ENCODE measurements at places on chromosomes 3 and 15.

DNA sequence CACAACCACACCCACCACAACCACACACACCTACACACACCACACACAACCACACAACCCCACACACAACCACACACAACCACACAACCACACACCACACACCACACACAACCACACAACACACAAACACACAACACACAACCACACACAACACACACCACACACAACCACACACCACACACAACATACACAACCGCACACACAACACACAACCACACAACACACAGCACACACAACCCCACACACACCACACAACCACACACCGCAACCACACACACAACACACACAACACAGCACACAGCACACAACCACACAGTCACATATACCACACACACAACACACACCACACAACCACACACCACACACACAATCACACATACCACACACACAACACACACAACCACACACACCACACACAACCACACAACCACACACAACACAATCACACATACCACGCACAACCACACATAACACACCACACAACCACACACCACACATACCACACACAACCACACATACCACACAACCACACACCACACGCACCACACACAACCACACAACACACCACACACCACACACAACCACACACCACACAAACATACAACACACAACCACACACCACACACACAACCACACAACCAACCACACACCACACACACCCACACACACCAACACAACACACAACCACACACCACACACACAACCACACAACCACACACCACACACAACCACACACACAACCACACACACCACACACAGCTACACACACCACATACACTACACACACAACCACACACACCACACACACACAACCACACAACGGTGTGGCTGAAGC lies 23.7 kb downstream of the CPN2 start:
- no peak for DNase-seq

GRCh38 chr15:33277689-33278088 lies 33.1 kb upstream of the RYR3 start:
- DNase-seq, result no peak

GRCh38 chr3:176055836-176056235 lies 1141.4 kb downstream of the TBL1XR1 start:
- no peak for DNase-seq

GRCh38 chr3:102235679-102236078 lies 199.1 kb upstream of the ZPLD1 start:
- DNase-seq, result no peak

DNA sequence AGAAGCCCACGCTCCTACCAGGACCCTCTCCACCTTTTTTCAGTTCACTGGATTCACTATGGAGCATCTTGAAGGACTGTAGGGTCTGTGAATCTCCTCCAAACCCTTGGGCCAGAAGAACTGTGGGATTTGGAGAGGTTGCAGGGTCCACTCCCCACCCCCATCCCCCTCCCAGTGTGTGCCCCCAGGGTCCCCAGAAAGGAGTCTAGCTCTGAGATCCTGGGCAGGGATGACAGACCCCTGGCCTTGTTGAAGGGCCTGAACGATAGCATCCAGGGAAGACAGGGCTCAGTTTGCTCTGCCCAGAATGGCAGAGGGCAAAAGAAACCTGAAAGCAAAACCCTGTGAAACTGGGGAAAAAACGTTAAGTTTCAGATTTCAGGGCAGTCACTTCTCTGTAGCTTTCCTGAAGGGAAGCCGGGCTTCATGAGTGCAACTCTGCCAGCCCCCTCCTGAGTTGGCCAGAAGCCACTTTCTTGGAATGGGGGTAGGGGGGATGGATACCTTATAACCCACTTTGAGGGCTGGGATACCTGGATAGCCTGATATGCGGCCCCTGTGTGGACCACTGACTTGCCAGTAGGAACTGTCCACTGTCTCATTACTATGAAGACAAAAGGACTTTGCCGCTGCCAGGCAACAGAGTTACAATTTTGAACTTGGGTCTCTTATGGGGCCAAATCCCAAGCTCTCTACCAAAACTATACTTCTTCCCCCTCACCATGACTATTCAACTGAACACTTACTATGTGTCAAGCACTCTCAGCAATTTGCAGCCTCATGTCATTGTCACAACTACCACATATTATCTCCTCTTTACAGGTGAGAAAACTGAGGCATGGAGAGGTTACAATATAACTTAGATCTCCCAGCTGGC lies 1.6 kb upstream of the CISH start:
- DNase-seq, result no peak

- no peak for DNase-seq
Measured at GRCh38 chr15:31262901-31263671, 63.5 kb upstream of the KLF13 start.

GRCh38 chr3:79200456-79200855 lies 567.3 kb downstream of the ROBO1 start:
- DNase-seq, result no peak

DNA sequence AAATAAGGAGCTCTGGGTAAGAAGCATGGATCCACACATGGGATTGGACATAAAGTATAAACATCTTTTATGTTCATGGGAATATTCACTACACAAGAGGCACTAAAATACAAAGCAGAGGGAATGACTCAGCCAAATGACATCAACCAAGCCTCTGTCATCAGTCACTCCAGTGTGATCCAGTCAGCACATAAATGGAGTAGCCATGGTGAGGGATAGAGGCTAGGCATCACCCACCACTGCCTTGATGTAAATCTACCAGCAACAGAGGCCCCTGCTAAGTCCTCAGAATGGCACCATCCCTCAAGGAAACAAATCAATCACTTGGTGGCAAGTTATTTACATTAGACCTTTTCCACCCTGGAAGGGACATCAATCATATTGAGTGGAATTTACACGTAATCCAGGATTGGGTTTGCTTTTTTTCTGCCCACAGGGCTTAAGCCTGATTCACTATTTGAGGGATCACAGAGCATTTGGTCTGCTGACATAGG lies 27.2 kb downstream of the VEPH1 start:
- no peak for DNase-seq

- DNase-seq, result no peak
Measured at GRCh38 chr3:194715022-194715800, 29.5 kb downstream of the FAM43A start.

DNA sequence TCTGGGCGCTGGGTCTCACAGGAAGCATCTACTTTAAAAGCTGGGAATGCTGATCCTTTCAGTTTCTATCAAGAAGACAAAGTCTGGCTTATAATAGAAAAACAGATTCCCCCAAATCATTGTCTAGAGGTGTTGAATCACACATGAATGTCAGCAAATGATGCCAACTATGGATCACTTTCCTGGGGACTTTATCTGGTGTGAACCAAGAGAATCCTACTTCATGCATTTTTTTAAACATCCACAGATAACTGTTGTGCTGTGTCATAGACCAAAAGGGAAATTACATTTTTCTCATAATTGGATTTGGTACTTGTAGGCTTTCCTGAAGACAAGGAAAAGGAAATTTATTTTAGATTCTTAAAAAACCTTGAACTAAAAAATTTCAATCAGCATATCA lies 132.7 kb downstream of the CD47 start:
- no peak for DNase-seq

GRCh38 chr15:66404122-66404521 lies 17.4 kb downstream of the MAP2K1 start:
- no peak for DNase-seq

DNA sequence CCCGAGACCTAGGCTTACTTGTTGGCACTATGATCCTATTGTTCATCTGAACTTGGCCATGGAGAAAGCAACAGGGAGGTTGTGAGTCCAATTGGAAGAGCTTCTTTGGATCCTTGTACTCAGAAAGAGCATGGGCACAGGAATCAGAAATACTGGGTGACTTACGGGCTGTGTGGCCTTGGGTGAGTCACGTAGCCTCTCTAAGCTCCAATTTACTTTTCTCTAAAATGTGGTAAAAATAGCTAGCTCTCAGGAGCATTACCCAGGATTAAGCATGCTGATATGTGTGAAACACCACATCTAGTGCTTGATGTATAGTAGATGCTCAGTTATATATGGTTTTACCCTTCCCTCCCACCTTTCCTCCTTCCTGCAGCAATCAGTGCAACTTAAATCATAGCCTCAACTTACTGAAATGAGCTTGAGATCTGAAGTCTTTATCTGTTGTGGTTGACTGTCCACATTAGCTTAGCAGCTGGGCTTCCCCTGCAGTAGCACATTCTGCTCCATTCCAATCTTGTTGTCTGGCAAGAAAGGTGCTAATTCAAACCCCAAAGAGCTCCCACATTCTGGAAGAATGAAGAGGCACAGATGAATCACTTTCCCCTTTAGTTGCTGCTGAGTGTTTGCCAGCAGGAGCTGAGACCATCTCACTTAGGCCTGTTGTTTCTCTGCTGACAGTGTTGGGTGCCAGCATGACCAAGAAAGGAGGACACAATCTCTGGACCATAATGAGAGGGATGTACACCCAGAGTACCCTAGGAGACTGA lies 299.1 kb upstream of the TRIM42 start:
- peak; percentile 42 for DNase-seq

DNA sequence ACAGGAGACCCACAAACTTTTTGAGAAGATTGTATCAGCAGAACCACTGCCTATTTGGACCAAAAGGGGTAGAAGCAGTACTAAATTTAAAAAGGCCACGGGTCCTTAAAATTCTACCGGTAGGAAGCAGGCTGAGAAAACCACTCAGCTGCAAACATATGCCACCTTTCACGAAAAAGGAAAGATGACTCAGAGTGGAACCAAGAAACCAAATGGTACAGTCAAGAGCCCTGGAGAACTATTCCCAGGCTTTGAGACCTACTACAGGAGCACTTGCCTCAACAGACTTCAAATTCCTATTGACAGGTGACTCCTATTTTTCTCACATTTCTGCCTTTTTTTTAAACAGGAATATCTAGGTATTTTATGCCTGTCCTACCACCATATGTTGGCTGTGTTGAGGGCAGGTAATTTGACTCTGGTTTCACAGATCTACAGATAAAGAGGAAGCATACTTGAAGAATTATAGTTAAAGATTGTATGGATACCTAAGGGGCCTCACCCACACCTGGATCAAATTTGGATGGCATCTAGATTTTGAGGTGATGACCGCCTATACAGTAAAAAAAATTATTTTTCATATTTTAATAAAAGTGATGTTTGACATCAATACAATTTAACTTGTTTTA lies 10.1 kb downstream of the GOLIM4 start:
- DNase-seq, result no peak

DNA sequence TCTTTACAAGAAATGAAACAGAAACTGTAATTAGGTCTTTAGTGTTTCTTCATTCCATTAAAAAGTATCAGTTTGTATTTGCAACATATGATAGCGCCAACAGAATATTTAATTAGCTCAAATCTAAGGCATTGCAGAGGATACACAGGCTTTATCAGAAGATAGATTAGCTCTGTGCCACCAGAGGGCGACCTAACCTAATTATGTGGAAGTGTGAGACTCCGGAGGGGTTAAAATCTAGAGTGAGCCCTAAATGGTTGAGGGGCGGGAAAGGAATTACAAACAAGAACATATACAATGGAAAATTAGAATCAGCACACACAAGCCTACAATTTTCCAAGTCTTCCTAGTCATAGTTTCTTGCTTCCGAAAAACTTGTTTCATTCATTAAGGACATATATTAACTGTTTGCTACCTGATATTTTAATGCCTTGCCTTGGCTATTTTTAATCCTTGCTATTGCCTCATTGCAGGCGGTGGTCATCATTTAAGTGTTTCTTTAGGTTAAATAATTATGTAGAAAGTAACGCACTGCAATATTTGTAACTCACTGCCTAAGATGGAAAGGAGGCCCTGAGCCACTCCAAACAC lies 18.0 kb upstream of the RYR3 start:
- DNase-seq, result no peak

DNA sequence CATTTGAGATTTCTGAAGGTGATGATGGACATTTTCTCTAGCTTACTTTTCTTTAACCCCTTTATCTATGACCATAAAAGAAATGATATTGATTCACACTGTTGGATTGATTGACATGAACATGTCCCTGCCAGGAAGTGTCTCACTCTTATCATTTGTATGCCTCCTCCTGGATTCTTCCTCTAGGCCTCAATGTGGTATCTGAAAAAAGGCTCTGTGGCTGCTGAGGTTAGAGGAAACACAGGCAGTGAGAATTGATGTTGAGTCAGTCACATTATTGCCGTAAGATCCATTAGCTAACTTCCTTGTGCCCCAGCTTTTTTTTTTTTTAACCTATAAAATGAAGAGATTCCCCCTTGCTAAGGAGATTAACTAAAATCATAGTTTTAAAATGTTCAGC lies 8.0 kb upstream of the THRB start:
- no peak for DNase-seq

DNA sequence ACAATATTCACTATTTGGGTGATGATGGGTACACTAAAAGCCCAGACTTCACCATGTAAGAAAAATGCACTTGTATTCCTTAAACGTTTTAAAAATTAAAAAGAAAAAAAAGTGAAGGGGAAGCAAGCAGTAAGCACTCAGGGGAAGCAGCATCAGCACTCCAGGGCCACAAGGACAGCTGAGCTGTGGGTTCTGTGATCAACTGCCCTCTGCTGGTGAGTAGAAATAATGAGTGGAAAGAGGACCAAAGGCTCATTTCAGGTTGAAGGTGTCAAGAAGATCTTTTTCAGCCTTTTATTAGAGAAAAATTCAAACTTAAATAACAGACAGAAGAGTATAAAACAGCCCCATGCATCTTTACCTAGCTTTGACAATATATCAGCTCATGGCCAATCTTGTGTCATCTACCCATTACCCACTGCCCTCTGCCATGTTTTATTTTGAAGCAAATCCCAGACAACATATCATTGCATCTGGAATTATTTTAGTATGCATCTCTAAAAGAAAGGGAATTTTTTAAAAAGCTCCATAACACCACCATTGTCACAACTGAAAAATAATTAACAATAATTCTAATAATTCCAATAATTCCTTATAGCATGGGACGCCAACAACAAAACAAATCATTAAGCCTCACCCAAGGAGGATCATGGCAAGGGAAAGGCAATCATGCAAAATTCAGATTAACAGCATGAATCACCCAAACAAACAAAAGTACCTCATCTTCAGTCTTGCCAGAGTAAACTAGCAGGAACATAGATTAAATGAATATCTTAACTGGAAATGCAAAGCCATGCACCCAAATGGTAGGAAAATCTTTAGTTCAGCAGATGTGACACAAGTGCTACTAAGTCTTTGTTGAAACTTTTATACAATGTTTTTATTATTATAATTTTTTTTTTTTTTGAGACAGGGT lies 42.5 kb downstream of the TAMM41 start:
- no peak for DNase-seq

DNA sequence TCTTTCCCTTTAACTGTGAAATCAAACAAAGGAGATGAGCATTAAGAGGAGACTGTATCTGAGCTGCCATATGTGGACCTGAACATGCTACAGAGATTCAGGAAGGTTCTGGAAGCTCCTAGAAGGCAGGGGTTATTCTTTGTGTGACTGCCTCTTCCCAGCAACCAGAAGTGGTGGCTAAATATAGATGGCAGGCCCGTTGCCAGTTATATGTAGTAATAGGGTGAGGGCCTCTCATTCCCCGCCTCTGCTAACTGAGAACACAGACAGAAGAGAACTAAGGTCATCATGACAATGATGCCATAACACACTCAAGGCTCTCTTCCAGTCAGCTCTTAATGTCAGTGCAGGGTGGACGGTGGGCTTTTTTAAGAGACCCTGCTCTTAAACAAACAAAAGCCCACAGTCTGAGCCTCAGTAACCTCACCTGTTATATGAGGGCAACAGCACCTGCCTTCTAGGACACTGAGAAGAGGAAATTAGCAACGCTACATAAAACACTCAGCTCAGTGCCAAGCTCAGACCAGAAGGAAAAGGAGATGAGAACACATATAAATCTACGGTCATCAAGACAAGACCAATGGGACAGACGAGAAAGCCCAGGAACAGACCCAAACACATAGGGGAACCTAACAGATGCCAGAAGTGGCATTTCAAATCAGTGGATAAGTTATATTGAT lies 22.3 kb downstream of the CFAP92 start:
- no peak for DNase-seq

All from occipital lobe (tissue), 3 donors.